Mammary microvascular endothelial cell (primary cell): ENCODE measurements at places on chromosomes 11 and 22. TPM values are rescaled to one million over a fixed set of nuclear protein-coding genes. Genes with fewer than 3 reads are reported as not detected.

IGSF22 gene
- not detected in 2 replicates for total RNA-seq

SHISAL1 gene
- 0.05 TPM in 1 of 2 replicates, not detected in the other for total RNA-seq

KCNQ1OT1 gene
- total RNA-seq: 0.07 and 0.10 TPM in 2 replicates

SYTL2 gene
- total RNA-seq: 2.0 and 6.7 TPM in 2 replicates

ASPHD2 gene
- 0.87 and 2.5 TPM in 2 replicates for total RNA-seq

RBFOX2 gene
- 76.3 and 79.6 TPM in 2 replicates for total RNA-seq

OR8H2 gene
- total RNA-seq: not detected in 2 replicates

SERPING1 gene
- 0.87 and 1.9 TPM in 2 replicates for total RNA-seq

E2F8 gene
- 4.5 and 6.0 TPM in 2 replicates for total RNA-seq

BIRC3 gene
- 10.7 and 11.2 TPM in 2 replicates for total RNA-seq

CD82 gene
- 11.1 and 14.0 TPM in 2 replicates for total RNA-seq

LIMK2 gene
- 37.0 and 40.0 TPM in 2 replicates for total RNA-seq

ST14 gene
- total RNA-seq: under 0.01 and 0.05 TPM in 2 replicates

GGT1 gene
- 2.5 and 4.8 TPM in 2 replicates for total RNA-seq

OR2AT4 gene
- not detected in 2 replicates for total RNA-seq

HORMAD2 gene
- total RNA-seq: not detected in 2 replicates

SSTR3 gene
- not detected in 2 replicates for total RNA-seq

NPAS4 gene
- not detected in 2 replicates for total RNA-seq

IFITM1 gene
- 47.6 and 56.4 TPM in 2 replicates for total RNA-seq

PRDX5 gene
- 302 and 324 TPM in 2 replicates for total RNA-seq

NRXN2 gene
- total RNA-seq: not detected in 2 replicates

RAB36 gene
- 0.73 and 1.3 TPM in 2 replicates for total RNA-seq

MAJIN gene
- not detected in 2 replicates for total RNA-seq

LIPT2 gene
- total RNA-seq: 1.2 and 2.6 TPM in 2 replicates

ESRRA gene
- 32.8 and 35.2 TPM in 2 replicates for total RNA-seq

SCGB2A2 gene
- not detected in 2 replicates for total RNA-seq

PHF21B gene
- total RNA-seq: not detected in 2 replicates

MGAT3 gene
- not detected in 2 replicates for total RNA-seq

OR8A1 gene
- not detected in 2 replicates for total RNA-seq

SLC22A6 gene
- total RNA-seq: not detected in 2 replicates

PNPLA3 gene
- 0.25 and 0.40 TPM in 2 replicates for total RNA-seq

CD3E gene
- not detected in 2 replicates for total RNA-seq

ADSL gene
- 139 and 153 TPM in 2 replicates for total RNA-seq

TESMIN gene
- 2.5 and 5.3 TPM in 2 replicates for total RNA-seq

OR2D2 gene
- total RNA-seq: not detected in 2 replicates

ZBED4 gene
- 13.1 and 13.5 TPM in 2 replicates for total RNA-seq

RFPL1 gene
- total RNA-seq: not detected in 2 replicates

CSKMT gene
- 3.5 and 3.8 TPM in 2 replicates for total RNA-seq

SYT13 gene
- not detected in 2 replicates for total RNA-seq

OR52L1 gene
- total RNA-seq: not detected in 2 replicates

FAM83F gene
- total RNA-seq: not detected in 2 replicates

RHOD gene
- total RNA-seq: 16.4 and 26.0 TPM in 2 replicates

SPTBN2 gene
- total RNA-seq: 6.3 and 21.5 TPM in 2 replicates

MMP13 gene
- not detected in 2 replicates for total RNA-seq

RIMBP3C gene
- total RNA-seq: 0.05 TPM in 1 of 2 replicates, not detected in the other

BLID gene
- not detected in 2 replicates for total RNA-seq

CDK2AP2 gene
- 54.0 and 55.4 TPM in 2 replicates for total RNA-seq

SERHL2 gene
- 2.0 and 2.9 TPM in 2 replicates for total RNA-seq

PATE2 gene
- 1.3 TPM in 1 of 2 replicates, not detected in the other for total RNA-seq

SPDYC gene
- not detected in 2 replicates for total RNA-seq

NEFH gene
- total RNA-seq: 1.2 and 2.1 TPM in 2 replicates

NUCB2 gene
- total RNA-seq: 41.8 and 52.0 TPM in 2 replicates

KLHL35 gene
- total RNA-seq: 0.27 and 1.2 TPM in 2 replicates
